ENCODE measurements at places on chromosomes 6 and 20.
A peak's percentile ranks its signal among the peaks of the same experiment; 100 is the strongest.

DNA sequence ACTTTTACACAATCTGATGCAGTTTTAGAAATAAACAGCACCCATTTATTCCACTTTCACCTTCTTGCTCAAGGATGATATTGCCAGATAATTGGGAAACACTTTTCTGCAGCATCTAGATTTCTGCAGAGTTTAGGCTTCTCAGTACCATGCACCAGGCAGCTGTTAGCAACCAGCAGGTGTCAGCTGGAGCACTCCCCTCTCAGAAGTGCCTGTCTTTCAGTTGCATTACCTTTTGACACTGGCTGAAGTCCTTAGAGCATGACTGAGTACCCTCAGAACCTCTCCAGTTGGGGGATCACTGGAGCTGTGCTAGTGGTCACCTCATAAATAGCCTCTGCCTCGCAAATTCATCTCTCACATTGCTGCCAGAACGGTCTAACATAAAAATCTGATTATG lies 91.2 kb downstream of the DNAH8 start:
- no peak for DNase-seq

DNA sequence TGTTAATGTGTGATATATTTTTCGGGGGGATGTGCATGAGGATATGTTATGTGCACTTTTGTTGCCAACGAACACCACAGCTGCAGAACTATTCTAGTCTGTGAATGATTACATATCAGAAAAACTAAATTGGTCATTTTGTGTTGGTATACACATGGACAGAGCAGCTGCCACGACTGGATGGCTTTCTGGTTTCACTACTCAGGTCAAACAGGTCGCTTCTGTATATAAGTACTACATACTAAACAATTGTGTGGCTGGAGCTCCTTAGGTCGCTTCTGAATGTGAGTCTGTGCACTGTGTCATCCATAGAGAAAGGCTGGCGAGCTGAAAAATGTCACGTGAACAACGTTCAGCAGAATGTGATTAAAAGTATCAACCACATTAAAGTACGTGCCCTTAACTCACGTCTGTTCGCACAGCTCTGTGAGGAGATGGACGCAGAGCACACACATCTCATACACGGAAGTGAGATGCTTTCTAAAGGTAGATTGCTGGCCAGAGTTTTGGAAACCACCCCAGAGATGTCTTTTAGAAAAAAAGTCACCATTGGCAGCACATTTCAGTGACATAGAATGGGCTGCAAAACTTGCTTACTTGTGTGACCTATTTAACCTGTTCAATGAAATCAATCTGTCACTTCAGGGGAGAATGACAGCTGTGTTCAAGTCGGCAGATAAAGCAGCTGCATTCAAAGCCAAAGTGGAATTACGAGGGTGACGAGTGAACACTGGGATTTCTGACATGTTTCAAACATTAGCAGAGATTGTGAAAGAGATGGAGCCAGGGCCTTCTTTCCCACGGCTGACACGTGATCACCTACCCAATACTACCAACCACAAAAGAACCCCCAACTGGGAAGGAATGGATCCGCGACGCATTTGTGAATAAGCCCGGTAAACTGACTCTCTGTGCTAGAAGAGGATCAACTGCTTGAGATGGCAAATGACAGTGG lies 176.6 kb downstream of the PDE10A start:
- no peak for DNase-seq

DNA sequence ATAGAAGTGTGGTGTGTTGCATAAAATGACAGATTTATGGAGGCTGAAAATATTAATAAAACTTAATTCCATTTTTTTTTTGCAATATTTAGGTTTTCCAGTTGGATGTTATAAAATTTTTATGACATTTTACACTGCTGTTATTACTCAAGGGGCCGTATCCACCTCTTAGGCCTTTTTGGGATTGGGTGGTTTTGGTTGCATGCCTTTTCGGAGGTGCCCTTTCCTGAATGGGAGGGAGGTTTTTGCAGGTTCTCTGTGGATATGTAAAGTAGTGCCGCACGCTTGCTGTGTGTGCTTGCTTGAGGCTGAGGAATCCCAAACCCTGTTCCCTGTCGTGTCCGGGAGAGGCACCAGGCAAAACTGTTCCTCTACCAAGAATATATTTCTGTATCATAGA lies 6.8 kb downstream of the ARID1B start:
- no peak for DNase-seq

GRCh38 chr6:167910652-167911051 lies 83.9 kb downstream of the AFDN start:
- no peak for DNase-seq

GRCh38 chr6:43299338-43300293 lies 1.6 kb downstream of the SLC22A7 start:
- DNase-seq: peak; percentile 2

DNA sequence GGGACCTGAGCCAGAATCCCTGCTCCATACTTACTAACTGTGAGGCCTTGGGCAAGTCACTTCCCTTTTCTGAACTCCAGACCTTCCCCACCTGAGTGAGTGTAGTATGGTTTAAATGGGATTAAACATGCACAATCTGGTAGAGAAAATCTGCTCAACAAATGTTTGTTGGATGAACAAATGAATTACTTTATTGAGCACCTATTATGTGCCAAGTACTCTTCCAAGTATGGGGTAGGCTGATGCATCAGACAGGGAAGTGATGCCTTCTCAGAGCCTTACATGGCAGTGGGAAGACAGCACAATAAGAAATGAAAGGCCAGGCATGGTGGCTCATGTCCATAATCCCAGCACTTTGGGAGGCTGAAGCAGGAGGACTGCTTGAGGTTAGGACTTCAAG lies 15.0 kb upstream of the LBP start:
- DNase-seq: no peak

GRCh38 chr6:141587482-141588266 lies 545.1 kb upstream of the GJE1 start:
- DNase-seq: peak; percentile 49

DNA sequence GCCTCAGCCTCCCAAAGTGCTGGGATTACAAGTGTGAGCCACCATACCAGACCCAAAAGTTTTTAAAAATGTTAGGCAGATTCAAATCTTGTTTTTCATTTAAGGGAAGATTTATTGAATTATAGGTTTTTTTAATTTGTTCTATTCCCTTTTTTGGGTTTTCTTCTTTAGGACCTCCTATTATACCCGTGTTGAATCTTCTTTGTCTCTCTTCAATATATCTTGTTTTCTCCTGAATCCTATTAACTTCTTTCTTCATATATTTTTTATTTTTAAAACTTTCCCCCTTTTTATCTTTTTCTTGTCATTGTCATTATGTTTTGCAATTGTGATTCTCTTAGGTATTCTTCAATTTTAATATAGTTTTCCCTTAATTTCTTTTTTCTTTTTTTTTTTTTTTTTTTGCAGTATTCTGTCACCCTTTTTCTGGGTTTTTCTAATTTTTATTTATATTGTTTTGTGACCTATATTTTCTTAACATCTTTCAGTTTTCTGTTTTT lies 45.9 kb upstream of the NOP56 start:
- DNase-seq: no peak

DNA sequence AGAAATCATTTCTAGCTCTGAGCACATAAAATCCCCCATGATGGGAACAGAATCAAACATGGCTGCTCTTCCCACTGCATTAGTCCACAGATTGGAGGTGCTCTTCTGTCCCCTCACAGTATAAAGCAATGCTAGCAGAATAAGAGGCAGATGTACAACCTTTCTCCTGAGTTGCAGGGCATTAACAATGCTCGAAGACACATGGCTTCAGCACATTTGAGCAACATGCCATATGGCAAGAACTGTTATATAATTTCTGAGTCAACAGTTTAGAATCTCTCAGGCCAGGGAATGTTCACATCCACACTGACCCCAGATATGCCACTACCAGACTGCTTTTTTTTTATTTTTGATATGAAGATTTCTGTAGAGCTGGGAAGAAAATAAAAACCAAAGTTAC lies 119.6 kb downstream of the KIF13A start:
- peak; percentile 41 for DNase-seq

- DNase-seq: peak; percentile 39
Measured at GRCh38 chr20:38855356-38855755, 49.9 kb downstream of the PPP1R16B start.

Data from AG08396 (cell line).